ENCODE measurements at places on chromosomes 11 and 22.

- DNase-seq: no peak
Measured at GRCh38 chr11:112377946-112378345, 117.3 kb upstream of the PLET1 start.

DNA sequence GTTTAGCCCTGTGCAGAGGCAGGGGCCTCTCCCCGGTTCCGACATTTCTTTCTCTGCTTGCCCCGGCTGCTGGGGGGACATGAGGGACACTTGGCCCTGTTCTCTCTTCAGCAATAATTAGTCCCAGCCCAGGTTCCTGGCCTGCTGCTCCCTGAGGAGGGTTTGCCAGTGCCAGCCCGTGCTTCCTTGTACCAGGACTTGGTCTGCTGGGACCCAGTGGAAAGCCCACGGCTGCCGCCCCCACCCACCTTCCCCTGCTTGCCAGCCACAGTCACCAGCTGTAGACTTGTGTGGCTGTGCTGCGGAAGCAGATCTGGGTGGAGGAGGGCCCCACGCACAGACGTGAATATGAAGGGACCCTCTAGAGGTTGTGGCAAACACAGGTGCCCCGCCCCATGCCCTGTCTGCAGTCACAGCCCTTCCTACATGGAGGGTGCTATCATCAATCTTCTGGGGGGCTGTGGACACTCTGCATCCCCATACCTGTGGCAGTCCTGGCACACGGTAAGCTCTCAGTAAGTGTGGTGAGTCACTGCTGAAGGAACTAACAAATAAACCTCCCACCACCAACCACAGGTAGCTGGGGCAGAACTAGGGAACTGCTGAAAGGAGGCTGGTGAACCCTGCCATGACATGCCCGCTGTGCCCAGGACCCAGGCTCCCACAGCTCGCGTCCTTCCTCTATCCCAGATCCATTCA, 949 bp downstream of the TP53AIP1 start:
- no peak for DNase-seq

DNA sequence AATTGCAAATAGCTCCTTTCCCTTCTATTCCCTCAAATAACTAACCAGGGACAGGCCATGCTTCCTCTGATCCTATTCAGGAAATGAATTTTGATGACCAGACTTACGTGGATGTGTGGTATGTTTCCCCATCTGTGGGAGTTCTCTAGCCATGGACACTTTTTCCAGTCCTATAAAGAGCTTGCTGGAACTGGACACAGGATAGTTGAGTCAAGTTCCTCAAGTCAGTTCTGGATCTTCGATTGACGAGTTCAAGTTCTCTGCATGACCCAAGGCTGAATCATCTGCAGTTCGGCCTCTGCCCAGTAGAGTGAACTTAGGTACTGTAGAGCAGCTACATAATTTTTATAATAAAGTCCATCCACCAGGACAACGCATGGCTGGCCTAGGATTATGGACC, 52.7 kb upstream of the CCND1 start:
- DNase-seq: no peak

DNA sequence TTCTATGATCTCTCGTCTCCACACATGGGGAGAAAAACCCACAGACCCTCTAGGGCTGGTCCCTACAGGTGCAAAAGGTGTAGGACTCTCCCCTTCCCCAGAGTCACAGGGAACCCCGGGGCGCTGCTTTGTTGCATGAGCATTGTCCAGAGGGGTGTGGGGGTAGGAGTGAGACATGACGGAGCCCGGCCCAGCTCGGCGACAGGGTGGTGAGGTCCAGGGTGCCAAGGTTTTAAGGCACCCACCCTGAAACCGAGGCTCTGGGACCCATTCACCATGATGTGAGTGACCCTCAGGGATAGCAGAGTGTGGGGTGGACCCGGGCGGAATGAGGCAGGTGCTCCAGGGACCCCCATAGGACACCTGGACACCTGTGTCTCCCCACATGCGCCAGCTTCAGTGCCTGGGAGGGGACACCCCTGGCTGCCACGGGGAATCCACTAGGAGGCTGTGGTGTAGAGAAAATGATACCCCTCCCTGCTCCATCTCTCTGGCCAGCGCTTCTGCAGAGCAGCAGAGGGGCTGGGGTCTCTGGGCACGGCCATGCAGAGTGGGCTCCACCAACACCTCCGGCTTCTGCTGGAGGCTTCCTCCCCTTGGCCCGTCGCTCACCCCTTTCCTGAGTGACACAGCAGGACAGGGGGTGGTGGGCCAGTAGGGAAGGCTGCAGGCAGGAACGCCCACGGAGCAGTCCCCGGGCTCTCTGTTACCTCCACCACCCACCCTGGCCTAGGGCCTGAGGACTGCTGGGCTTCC, 15.2 kb downstream of the KRTAP5-5 start:
- DNase-seq: no peak

DNA sequence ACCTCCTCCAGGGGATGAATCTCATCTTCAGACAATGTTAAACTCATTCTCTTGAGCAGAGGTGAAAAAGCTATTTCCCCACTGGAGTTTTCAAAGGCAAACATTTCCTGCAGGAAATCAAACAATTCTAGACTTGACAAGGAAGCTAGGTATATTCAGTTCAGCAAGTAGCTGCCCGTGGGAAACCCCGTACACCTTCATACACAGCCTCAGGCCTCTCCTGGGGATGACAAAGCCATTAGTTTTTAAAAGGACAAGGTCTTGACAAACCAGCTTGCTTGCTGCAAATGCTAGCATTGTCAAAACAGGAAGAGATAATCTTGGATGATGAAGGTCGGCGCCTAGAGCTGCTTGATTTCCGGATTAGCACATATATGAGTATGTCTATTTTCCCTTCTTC, 1630.8 kb upstream of the TENM4 start:
- DNase-seq: no peak

DNA sequence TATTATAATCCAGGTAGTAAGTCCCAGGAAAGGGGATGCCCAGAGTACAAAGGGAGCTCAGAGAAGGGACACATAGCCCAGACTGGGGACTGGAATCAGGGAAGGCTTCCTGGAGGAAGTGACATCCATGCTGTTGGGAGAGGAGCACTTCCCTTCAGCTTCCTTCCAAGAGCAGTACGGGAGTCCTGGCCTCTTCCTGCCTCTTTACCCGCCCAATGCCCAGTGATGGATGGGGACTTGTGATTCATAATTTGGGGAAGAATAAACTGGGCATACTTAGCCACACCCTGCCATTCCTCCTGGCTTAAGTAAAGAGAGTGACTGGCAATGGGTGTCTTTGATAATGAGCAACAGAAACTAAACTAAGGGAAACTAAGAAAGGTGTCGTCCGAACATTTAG, 11.5 kb downstream of the C11orf91 start:
- DNase-seq: no peak

DNA sequence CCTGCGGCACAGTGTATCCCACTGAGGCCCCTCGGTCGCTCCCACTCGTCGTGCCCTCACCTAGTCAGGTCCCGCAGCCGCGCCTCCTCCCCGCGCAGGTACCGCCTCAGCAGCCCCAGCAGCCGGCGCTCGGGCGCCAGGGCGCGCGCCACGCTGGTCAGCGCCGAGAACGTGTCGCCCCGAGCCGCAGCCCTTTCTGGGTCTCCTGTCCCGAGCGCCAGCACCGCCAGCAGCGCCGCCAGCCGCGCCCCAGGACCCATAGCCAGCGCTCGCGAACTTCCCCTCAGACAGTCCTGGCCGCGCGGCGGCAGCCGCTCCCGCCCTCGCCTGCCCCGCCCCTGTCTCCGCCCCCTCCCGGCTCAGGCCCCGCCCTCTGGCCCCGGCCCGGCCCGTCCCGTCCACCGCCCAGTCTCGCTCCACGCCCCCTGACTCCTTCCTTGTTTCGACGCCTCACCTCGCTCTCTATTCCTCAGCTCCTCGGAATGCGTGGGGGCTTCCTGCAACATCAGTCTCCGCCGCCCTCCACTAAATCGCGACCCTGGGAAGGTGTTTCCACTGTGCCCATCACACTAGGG, at the start of gene P4HA3:
TSS of gene P4HA3 (minus strand) at position 289 of the 575 bp plus-strand sequence. CDS start at position 260, 29 bp downstream.
- DNase-seq: no peak

GRCh38 chr11:68439355-68440065, 21.0 kb upstream of the PPP6R3 start:
- no peak for DNase-seq

DNA sequence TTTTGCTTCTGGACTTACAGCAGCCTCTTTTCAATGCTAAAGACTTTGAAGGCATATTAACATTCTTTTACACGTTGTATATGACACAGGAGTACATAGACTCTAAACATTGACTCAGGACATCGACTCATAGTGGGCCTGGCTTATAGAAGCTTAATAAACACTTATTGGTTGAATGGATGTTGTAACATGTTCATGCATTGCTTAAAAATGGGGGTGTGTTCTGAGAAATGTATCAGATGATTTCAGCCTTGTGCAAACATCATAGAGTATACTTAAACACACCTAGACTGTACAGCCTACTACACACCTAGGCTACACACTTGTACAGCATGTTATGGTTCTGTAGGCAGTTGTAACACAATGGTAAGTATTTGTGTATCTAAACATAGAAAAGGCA, 17.9 kb downstream of the TTC17 start:
- no peak for DNase-seq

Data from anterior cingulate cortex (tissue), 58 donors.